ENCODE measurements at places on chromosomes 7 and 10.

GRCh38 chr7:157429001-157429679, 92.3 kb downstream of the DNAJB6 start:
- H3K27me3 ChIP-seq, result no peaks in the 10 kb centered on the region
- no peaks in the 10 kb centered on the region for H3K36me3 ChIP-seq
- no peak for DNase-seq
- H3K27ac ChIP-seq, result no peak overlapping the region

DNA sequence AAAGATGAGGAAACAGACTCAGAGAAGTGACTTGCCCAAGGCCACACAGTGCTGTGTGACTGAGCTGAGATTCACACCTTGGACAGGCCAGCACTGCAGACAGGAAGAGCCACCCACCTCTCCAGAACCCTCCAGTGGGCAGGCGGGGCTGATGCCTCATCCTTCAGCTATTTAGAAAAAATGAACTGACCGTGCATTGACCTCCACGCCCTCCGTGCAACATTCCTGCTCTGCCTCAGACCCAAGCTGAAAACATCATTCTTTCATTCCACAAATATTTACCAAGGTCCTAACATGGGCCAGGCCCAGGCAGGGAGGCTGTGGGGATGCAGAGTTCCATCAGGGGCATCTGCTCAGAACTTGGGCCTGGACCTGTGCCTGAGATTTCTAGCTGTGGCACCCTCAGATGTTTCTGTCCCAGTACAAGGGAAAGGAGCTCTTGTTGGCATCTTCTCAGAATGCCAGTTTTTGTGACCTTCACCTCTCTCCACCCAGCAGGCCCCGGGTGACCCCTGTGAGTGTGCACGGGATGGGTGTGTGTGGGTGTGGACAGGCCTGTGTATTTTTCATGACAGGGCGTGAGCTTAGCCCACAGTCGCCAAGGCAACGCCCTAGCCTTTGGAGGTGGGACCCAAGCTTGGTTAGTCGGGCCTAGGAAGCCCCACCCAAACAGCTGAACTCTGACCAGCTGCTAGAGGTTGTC, 6.5 kb downstream of the VSIR start:
- DNase-seq, result no peak
- H3K36me3 ChIP-seq, result no peaks in the 10 kb centered on the region
- no peaks in the 10 kb centered on the region for H3K4me1 ChIP-seq

- DNase-seq, result no peak
- no peak overlapping the region for H3K4me3 ChIP-seq
- no peaks in the 10 kb centered on the region for H3K27me3 ChIP-seq
- H3K4me1 ChIP-seq, result peaks cover 2% of the 10 kb centered on the region
Observed at GRCh38 chr10:13822490-13822889, 235.7 kb downstream of the PRPF18 start.

- no peaks in the 10 kb centered on the region for H3K36me3 ChIP-seq
- H3K27ac ChIP-seq, result no peak overlapping the region
- DNase-seq, result no peak
Observed at GRCh38 chr7:1927937-1928644, 258.0 kb downstream of the ELFN1 start.

DNA sequence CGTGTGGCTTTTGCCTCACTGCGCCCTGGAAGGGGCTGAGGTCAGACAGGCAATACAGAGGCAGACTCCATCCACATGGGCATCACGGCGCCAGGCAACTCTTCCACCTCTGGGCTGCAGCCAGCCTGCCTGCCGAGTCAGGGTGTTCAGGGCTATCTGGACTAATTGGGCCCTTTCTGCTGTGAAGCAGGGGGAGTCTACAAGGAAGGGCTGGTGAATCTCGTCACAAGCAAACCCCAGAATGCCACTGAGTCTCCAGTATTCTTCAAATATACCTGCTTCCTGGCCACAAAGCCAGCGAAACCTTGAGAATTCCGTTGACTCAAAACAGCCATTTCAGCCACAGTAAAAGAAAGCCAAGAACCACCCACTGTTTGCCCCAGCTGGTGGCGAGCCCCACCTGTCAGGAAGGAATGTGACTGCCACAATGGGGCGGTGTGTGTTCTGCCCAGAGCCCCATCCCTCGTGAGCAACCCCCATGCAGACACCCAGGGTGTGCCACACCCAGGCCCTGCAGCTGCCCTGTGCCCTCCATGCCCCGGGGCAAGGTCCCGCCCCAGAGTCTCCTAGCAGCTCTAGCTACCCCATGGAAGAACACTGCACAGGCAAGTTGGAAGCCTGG, 117.3 kb downstream of the FAM53B start:
- H3K27ac ChIP-seq, result no peak overlapping the region
- no peaks in the 10 kb centered on the region for H3K36me3 ChIP-seq
- no peaks in the 10 kb centered on the region for H3K27me3 ChIP-seq
- DNase-seq, result no peak

DNA sequence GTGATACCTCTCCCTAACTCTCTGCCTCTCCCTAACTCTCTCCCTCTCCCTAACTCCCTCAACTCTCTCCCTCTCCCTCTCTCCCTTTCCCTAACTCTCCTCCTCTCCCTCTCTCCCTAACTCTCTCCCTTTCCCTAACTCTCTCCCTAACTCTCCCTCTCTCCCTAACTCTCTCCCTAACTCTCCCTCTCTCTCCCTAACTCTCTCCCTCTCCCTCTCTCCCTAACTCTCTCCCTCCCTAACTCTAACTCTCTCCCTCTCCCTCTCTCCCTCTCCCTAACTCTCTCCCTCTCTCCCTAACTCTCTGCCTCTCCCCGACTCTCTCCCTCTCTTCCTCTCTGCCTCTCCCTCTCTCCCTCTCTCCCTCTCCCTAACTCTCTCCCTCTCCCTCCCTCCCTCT, 2.0 kb upstream of the PTPRN2 start:
- DNase-seq, result no peak
- no peak overlapping the region for H3K4me3 ChIP-seq
- no peaks in the 10 kb centered on the region for H3K36me3 ChIP-seq
- no peaks in the 10 kb centered on the region for H3K27me3 ChIP-seq
